Astrocyte (in vitro differentiated cells and primary cell): ENCODE measurements at places on chromosomes 16 and 17. TPM values are rescaled to one million over a fixed set of nuclear protein-coding genes. Genes with fewer than 3 reads are reported as not detected.

Gene AURKB
- total RNA-seq = 3.7 and 7.6 TPM in 2 replicates

Gene RPA1
- total RNA-seq = 62.6 and 68.8 TPM in 2 replicates

Gene MAPT
- total RNA-seq = 2.1 and 2.2 TPM in 2 replicates

Gene PSMC5
- 110 and 116 TPM in 2 replicates for total RNA-seq

Gene KRT31
- not detected in 2 replicates for total RNA-seq

Gene TBC1D28
- total RNA-seq = not detected in 2 replicates

Gene HS3ST3B1
- total RNA-seq = 8.7 and 8.9 TPM in 2 replicates

Gene TAT
- total RNA-seq = not detected in 2 replicates

Gene TPPP3
- total RNA-seq = 0.65 and 0.75 TPM in 2 replicates

Gene AHSP
- not detected in 2 replicates for total RNA-seq
